ENCODE measurements at places on chromosomes 2 and 18.
A peak's percentile ranks its signal among the peaks of the same experiment; 100 is the strongest.

GRCh38 chr2:2663401-2664036 lies 332.4 kb upstream of the MYT1L start:
- DNase-seq: no peak

GRCh38 chr2:224009605-224010315 lies 29.3 kb downstream of the SERPINE2 start:
- no peak for DNase-seq

DNA sequence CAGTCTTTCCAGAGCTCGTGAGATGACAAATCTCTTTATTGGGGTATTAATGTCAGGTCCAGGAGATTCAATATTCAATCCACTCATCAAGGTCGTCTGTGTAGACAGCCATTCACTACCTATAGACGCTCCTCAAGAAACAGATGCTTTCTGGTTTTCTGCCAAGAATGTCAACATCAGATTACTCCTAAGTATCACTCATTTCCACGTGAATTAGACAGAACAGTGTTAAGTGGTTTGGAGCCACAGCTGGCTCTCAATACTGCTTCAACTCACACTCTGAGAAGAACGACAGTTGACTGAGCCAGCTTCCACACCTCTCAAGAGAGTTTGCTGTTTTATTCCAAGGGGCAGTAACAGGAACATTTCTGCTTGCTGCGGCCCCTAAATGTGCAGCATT lies 113.5 kb upstream of the NEDD4L start:
- DNase-seq: no peak

- DNase-seq: no peak
Observed at GRCh38 chr2:14700753-14701152, 68.2 kb downstream of the LRATD1 start.

DNA sequence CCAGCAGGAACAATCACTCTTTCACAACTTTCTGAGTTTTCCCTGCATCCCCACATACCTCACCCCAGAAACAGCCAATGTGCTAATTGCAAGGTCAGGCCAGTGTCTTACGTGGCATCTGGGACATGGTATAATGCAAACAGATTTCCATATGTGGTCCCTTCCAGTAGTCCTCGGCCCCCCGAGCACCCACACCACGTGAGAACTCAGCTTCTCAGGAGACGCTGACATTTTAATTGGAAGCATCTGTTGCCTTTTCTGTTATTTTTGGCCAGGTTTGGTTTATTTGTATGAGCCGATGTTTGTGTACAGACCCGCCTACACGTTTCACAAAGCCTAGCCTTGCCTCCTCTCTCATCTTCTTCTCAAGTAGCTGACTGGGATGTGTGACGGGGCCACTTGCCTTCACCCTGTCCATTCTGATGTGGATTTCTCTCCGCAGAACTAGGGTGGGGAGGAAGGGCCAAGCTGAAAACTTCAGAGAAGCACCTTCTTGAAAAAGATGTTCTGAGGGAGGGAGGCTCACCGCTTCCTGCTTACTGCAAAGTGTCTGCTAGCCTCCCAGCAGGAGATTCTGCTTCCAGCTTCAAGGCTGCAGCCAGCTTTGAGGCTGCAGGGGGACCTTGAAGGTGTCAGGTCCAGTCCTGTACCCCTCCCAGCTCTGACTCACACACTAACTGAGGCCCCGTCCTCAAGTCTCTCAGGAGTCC lies 109.6 kb upstream of the SLC14A2 start:
- DNase-seq: no peak

GRCh38 chr2:175807031-175807873 lies 194.8 kb downstream of the LNPK start:
- DNase-seq: no peak

- DNase-seq: no peak
Observed at GRCh38 chr18:50848991-50849390, 29.2 kb upstream of the MRO start.

DNA sequence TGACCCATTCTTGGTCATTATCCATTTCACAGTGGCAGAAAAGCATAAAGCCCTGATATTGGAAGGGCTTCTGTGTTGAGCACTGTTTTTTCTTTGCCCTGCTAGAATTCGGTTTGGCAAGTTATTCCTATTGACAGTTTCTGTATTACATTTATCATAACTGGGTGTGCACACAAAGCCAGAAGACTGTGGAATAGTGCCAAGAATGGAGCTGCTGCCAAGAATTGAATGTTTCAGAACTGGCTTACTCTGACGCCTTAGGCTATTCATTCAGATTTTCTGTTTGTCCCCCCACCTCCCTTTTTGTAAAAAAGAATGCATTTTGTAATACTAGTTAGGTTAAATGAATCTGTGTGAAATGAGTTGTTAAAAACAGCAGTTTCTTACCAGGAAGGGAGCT lies 12.7 kb downstream of the KDM3A start:
- DNase-seq: no peak

GRCh38 chr18:54608028-54608642 lies 17.1 kb downstream of the DYNAP start:
- DNase-seq: no peak

DNA sequence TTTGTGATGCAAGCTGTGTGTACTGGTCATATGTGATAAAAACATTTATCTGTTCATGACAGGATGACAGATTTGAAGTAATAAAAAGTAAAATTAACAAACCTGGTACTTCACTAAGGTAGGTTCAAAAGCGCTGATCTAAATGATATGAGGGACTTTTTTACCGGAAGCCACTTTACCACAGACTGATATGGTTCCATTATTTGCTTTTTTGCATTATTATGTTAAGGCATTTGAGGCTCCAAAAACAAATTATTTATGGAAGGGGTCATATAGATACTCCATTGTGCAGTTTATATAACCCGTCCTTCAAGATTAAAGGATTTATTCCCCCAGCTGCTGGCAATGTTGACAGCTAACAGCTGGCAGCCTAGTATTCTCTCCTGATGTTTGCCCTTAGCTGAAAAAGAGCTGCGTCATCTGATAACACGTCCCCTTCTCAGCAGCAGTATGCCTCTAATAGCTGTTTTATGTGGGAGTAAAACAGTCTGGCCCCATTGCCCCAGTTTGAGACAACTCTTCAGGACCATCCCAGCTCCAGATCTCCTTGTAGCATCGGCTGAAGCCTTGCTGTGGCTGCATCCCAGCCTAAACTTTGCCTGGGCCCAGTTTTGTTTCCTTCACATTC lies 84.8 kb upstream of the XIRP2 start:
- DNase-seq: no peak

DNA sequence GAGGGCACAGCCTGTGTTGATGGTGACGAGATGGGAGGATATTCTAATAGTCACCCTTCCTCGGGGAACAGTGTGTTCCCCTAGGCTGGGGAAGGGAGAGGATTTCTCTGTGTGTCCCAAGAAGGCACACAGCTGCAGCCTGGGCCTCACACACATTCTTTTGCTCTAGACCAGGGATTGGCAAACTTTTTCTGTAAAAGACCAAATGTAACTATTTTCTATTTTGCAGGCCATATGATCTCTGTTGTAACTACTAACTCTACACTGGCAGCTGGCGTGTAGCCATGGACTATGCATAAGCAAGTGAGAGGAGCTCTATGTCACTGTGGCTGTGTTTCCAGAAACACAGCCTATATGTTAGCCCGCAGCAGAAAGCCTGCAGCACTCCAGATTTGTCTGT lies 65.8 kb downstream of the ARHGAP28 start:
- DNase-seq: no peak

- DNase-seq: no peak
Observed at GRCh38 chr2:854460-854859, 96.2 kb upstream of the SNTG2 start.

- no peak for DNase-seq
Observed at GRCh38 chr2:119119076-119119785, 39.3 kb downstream of the C1QL2 start.

- no peak for DNase-seq
Observed at GRCh38 chr2:119590873-119591272, 46.6 kb downstream of the CFAP221 start.

DNA sequence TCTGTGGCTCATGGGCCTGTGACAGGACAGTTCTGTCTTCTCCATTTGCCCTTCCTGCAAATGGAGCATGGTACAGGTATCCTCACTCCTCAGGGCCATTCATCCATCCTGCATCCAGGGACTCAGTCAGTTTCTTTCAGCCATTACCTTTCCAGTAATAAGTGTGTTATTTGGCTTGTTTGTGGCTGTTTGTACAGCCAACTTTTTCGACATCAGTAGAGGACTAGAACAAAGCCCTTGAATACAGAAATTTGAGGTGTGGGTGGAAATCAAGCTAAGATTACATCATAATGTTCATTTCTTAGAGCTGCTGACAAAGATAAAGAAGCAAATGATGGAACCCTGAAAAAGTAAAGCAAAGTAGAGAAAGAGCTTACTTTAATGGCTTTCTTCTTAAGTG lies 290.4 kb downstream of the PTPRM start:
- DNase-seq: no peak

GRCh38 chr2:152186262-152186661 lies 10.7 kb upstream of the STAM2 start:
- no peak for DNase-seq

DNA sequence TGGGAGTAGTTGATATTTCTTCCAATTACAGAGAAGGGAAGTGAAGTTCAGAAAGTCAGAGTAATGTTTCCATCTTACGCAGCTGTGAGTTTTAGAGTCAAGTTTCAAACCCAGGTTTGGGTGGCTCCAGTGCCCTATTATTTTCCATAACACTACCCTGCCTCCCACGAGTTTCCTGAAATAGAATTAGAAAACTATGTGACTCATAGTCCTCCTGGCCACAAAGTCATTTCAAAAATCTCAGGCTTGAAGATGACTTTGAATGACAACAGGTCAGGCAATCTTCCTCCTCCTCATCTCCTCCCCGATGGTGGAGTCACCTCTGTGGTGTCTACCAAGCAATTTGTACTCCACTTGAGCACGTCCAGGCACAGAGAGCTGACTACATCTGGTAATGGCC lies 212.3 kb upstream of the TRIB2 start:
- DNase-seq: peak; percentile 47

- DNase-seq: no peak
Observed at GRCh38 chr18:48751727-48752468, 198.9 kb downstream of the SMAD7 start.
